ENCODE measurements at places on chromosomes 3 and 15. TPM values are rescaled to one million over a fixed set of nuclear protein-coding genes. Genes with fewer than 3 reads are reported as not detected.

SHF gene
- 3.3 TPM for total RNA-seq

GRAMD2A gene
- total RNA-seq: not detected

GRCh38 chr15:75831806-75832102 lies 11.5 kb upstream of the UBE2Q2 start:
- no peak for DNase-seq

GRCh38 chr15:77975332-77976094 lies 102.0 kb downstream of the TBC1D2B start:
- no peak for DNase-seq

DNA sequence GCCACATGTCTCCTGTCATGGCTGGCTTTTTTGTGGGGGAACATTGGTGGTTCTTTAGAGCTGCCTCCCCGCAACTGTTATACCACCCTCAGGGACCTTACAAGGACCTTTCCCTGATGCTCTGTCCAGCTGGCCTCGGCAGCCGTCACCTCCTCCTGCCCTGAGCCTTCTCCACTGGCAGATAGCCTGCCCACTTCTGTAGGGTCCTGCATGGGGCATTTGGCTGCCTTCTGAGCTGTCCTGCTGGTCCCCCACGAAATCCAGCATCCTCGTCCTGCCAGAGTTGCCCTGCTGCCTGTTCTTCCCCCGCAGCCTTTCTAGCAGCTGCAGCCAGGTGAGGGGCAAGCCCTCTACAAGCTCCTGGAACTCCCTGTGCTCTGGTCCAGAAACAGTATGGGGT lies 86.2 kb downstream of the USP13 start:
- no peak for DNase-seq

DNA sequence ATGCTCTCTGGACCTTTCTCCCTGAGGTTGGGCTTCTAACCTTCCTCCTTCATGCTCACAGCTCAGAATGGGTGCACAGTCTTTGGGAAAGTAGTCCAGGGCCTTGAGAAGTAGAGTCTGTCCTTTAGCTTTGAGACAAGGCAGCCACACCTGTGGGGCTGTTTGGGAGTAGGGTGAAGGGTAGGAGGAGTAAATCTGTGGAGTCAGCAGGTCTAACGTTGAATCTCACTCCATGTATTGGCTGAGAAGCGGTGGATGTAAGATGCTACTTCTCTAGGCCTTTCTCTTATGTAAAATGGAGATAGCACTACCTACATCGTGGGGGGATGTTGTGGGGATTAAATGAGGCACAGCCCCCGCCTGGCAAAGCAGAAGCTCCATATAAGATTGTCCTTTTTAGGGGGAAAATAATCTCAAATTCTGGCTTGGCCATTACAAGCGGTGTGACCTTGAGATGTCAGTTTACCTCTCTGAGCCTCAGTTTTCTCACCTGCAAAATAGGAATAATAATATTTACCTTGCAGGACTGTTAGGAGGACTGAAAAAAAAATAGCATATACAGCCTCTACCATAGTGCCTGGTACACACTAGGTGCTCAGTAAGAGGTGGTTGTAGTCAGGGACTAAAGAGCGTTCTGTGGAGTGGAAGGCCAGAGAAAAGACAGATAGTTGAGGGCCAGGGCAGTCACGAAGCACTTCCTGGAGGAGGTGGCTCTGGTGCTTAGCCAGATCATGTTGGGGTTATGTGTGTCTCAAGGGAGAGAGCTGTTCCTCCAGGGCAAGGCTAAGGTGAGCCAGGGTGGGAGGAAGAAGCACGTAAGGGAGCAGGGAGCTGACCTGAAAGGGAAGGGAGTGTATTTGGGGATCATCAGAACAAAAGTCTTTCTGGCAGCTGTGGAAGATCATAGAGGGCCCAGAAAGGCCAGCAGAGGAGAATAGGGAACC lies 82.8 kb upstream of the MRPS22 start:
- no peak for DNase-seq
